ENCODE measurements at places on chromosomes 2 and 18.

DNA sequence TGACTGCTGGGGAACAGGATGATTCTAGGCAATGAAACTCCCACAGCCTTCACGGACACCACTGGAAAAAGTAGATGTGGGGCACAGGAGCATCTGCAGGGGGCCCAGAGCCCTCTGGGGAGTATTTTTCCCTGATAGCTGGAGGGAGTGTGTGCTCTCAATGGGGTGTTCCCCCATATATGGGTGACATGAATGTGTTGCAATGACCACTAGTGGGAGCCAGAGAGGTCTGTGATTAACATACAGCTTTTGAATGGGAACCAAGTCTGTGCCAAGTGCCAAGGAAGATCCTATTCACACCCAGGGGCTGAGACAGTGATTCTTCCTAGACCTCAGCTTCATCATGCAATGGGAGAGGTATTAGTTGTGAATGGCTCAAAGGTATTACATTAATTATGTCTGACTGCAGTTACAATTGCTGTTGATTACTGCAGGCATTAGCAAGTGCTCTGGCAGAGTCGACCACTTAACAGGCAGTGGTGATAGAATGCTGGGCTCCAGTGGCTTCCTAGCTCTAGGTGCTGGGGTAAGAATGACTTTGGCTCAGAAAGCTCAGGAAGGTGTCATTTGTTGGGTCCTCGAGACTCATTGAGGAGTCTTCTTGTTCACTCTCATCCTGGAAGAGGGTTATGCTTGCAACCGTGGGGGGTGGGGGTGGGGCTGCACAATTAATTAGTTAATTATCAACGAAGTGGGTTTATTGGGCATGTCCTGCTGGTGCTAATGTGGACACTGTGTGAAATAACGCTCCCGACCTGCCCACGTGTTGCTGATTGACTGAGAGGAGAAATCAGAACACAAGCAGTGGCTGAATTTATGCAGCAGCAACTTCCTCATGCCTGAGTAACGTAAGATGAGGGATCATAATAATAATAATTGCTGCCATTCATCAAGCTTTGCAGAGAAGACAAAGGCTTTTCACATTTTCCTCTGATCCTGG, 194.1 kb downstream of the CLIP4 start:
- DNase-seq = no peak

DNA sequence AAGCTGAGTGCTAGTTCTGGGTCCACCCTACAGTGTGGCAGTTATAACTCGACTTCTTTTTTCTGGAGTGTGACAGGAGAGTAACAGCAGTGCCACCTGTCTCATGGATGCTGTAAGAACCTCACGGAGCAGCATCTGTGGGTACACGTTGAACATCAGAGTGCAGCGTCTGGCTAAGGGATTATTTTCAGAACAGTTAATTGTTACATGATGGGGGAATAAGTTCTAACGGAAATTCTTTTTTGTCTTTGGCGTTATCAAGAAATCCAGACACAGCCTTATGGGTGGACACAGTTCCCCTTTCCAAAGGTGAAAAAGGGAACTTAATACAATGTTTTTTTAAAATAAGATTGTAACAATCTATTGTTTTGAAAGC, 28.3 kb upstream of the TOGARAM2 start:
- DNase-seq = no peak

DNA sequence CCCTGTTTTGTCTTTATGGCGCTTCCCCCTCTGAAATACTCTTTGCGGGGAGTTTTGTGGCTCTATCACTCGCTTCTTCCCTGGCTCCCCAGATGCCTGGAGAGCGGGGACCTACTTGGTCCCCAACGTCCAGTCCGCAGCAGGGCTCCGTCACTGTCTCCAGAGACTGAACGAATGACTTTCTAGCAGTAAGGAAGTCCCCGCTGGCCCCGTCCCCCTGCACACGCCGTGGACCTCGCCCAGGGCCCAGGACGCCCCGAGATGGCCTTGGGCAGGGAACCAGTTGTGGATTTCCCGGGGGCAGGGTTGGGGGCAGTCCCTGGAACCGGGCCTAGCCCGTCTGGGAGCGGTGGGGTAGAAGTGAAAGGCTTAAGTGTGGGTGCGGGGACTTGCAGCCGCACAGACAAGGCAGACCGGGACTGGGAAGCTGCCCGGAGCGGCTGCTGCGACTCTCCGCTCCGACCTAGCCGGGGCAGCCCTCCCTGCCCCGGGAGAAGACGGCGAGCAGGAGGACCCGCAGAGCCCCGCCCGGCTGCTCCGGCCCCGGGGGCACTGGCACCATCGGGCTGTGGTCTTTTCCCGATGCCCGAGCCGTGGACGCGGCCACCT, 821 bp upstream of the EPHA4 start:
- DNase-seq = no peak

GRCh38 chr2:164438490-164439205, 182.6 kb downstream of the GRB14 start:
- DNase-seq = no peak

DNA sequence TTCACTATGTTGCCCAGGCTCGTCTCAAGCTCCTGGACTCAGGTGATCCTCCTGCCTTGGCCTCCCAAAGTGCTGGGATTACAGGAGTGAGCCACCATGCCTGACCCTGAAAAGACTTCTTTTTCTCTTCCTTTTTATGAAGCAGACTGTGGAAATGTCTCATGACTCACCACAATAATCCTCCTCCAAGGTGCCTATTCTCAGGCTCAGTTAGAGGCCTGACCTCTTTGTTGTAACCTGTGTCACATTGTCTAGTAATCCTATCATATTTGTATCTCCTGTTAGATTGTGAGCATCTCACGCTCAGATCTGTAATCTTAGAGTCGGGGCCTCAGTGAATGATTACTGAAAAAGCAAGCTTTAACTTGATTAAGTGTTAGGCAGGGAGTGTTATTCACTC, 18.3 kb upstream of the TAF4B start:
- no peak for DNase-seq
